Left lung (tissue), 14 donors: ENCODE measurements at places on chromosomes 11 and 22. TPM values are rescaled to one million over a fixed set of nuclear protein-coding genes. Genes with fewer than 3 reads are reported as not detected.

- no peak for DNase-seq
These were observed 25.7 kb downstream of the AMOTL1 start for GRCh38 chr11:94793822-94794221.

DNA sequence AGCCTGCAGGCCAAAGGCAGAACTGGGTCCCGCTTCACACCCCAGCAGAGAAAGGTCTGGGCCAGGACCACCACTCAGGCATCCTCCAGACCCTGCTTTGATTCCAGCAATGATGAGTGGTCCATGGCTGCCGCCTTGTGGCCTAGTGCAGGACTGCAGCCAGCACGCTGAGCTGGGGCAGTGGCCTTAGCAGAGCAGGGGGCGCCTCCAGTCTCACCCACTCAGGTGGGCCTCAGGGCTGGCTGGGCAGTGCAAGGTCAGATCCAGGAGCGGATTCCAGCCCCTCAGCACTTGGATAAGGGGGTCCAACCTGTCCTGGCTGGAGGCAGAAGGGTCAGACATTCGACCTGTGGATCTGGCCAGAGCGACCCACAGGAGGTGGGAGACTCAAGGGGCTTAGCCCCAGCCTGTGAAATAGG is 9.6 kb upstream of the PDE2A start:
- DNase-seq = peak; percentile 55

- no peak for DNase-seq
These were observed 78.4 kb downstream of the SIK3 start for GRCh38 chr11:117019871-117020270.

Gene POU2F3
- total RNA-seq = 3.1 TPM
